CD4-positive, alpha-beta T cell treated with Interleukin-2 at 100 ng/mL for 4 hours (primary cell): ENCODE measurements at places on chromosomes 6 and 20.

DNA sequence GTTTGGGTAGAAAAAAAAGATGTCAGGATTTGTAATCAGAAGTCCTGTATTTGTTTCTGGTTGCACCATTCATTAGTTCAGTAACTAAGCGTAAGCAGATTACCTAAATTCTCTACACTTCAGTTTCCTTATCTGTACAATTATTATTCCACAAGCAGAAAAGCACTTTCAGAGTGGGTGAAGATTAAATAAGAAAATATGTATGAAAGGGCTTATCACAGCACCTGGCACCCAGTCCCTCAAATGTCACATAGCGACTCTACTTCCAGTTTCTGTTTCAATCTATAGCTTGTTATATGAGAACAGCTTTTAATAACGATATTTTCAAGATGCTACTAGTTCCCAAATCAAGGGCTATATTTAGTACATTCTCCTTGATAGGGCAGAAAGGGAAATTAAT is 31.4 kb downstream of the RGS17 start:
- DNase-seq = no peak

- DNase-seq = no peak
Measured at GRCh38 chr6:167786853-167787675, 39.6 kb upstream of the AFDN start.

GRCh38 chr6:41570259-41570615 is 24.1 kb downstream of the FOXP4 start:
- DNase-seq = no peak

DNA sequence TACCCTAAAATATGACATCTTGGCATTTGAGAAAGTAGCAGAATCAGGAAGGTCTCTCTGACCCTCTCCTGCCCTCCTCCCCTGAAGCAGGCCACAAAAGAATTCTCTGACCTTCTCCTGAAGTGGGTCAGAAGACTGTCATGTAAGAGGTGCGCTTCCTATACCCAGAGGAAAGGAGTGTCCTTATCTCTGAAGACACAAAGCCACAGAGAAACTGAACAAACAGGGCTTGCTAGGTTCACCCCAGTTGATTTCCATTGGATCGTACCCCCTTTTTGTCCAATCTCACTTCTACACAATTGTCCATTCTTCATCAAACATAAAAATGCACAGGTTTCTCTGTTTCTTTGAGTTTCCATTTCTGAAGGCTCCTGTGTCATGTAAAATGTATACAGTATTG is 272.0 kb upstream of the SOX4 start:
- no peak for DNase-seq

DNA sequence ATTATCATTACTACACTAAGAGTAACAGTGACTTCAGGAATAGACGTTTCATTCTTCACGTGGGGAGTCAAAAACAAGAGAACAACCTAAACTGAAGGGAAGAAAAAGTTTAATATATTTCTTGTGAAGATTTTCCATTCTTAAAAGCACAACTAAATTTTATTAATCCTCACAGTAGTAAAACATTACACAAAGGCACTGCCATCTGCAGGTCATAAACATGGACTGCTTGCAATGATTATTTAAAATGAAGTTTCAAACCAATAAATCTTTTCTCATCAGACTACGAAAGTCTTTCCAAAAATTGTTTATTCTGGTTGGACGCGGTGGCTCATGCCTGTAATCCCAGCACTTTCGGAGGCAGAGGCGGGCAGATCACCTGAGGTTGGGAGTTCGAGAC is 2.6 kb downstream of the NCOA5 start:
- DNase-seq = no peak

DNA sequence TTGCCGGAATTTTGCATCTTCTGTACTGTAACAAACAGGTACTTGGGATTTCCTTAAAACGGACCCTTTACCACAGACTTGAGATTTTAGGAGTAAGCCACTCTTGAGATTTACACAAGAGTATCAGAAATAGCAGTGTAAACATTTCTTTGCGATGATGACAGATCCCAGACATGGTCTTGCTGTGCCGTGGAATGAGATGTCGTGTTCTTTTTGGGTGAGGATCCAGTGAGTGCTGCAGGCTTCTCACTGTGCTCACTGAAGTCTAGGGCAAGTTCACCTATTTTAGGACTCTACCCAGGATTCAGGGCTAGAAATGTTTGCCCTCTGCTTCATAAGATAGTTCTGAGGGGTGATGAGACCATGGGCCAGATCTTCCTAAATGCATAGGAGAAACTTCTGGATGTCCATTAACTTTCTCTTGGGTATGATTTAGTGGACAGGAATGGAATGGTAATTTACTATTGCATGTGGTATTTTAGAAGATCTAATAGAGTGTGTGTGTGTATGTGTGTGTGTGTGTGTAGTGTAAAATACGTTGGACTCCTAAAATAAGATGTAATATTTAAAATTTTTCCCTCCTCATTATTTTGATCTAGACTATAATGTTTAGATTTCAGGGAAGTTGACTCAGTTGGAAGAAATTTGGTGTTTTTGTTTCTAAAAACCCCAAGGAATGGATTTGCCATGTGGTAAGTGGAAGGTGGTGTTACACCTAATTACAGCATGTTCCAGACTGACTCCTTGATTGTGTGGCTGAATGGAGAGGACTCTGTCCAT is 8.5 kb downstream of the LRRC1 start:
- DNase-seq = no peak

DNA sequence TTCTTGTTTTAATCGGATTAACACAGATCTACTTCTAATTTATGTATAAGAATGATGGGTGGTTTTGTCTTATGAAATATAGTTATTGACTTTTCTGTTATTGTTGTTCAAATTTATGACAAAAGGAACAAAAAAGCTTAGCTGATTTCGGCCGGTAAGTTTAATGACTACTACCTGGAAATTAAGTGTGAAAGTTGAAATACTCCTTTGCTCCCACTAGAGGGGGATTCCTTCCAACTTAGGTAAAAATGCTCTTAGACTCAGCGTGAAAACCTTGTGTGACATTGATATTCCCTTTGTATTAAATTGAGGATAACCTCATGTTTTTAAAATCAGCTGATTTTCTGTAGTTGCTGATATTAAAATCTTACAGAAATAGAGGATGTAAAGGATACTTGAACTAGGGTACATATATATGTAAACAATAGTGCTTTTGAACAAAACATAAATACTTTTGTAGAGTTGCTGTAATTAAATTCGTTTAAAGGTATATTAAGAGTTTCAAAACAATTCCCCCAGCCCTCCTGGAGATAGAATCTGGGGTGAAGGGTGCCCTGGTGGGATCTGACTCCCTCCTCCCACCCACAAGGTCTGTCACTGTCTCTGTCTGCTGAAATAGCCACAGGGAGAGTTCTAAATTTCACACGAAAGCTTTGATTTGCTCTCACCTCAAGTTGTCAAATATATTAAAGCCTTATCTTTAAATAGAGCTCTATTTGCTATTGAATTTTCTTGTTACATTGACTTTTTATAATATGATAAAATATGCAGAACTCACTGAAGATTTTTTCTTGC is 257.5 kb downstream of the ARID1B start:
- peak; percentile 59 for DNase-seq

- DNase-seq = peak; percentile 12
Measured at GRCh38 chr6:42745083-42745639, 742 bp downstream of the TBCC start.

DNA sequence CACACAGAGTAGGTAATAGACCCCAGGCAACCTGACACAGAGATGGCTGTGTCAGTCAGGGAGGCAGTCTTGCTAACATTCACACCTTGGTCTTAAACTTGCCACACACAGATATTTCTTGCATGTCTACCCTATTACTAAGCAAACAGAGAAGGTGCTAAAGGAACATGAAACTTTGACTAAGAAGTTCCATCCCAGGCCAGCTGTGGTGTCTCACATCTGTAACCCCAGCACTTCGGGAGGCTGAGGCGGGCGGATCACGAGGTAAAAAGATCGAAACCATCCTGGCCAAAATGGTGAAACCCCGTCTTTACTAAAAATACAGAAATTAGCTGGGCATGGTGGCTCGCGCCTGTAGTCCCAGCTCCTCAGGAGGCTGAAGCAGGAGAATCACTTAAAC is 222.4 kb upstream of the JARID2 start:
- peak; percentile 54 for DNase-seq

- no peak for DNase-seq
Measured at GRCh38 chr20:51493346-51493791, 49.1 kb downstream of the NFATC2 start.

- no peak for DNase-seq
Measured at GRCh38 chr6:47464052-47464451, 13.5 kb upstream of the CD2AP start.

DNA sequence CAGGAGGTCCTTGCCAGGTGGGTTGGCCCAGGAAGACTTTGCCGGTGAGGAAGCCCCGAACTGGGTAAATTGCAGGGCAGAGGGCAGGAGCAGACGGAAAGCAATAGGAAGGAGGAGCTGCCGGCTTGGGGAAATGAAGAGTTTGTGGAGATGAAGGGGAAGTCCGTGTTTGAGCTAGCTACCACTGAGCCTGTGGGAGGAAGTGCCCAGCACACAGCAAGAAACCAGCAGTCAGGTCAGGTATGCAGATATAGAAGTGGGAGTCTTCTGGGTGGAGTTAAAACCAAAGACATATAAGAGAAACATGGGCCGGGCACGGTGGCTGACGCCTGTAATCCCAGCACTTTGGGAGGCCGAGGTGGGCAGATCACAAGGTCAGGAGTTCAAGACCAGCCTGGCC is 34.7 kb downstream of the CD24 start:
- DNase-seq = no peak

DNA sequence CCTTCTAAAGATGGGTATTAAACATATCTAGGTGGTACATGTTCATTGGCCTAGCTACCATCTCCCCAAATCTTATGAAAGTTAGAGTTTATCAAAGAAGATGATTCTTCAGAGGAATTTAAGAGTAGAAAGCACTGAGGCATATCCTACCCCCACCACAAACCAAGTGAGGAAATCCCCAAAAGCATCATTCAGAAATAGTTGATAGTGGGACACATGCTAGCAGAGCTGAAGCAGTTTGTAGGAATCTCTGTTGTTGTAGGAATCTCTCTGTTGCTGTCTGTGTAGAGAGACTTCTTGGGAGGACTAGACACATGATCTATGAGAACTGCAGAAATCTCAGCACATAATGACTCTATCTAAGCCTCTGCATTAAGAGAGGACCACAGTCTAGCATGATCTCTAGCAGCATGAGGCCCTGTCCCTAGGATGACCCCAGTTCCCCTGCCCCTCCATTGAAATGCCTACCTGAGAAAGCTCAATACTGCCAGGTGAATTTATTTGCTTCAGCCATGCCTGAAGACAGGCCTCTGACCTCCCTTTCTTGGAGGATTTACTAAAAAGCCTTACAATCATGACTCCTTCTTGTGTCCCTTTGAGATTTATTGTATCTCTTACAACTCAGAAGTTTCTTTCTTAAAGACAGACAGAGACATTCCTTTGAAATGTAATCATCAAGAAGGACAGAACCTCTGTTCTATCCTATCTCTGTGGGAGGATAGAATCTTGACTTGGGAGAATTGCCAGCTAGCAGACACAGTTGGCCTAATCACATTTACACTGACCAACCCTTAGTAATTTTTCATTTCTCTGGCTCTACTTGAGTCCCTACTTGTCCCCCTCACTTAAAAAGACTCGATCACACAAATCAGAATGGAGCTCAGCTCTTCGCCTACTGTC is 582.4 kb downstream of the PHF3 start:
- DNase-seq = no peak

DNA sequence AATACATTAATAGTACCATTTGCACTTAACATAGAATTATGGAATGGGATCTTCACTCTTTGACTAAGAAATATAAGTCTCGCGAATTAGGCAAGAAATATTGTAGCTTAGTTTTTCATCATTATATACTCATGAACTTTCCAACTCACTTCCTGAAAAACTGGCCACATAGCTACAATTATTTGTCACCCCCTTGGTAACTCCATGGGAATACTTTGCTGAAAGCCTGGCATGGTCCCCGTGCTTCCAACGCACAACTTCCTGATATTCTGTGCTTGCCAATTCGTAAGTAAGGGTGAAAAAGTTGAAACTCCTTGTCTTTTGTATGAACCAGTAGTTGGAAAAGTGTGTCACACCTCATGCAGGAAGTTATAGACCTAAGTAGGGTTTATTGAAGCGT is 23.7 kb upstream of the HLA-DQA1 start:
- DNase-seq = no peak

GRCh38 chr6:122214605-122215318 is 184.7 kb upstream of the HSF2 start:
- DNase-seq = no peak
